ENCODE measurements at places on chromosomes 16 and 17.
A peak's percentile ranks its signal among the peaks of the same experiment; 100 is the strongest.

GRCh38 chr17:73340093-73340596 lies 28.3 kb upstream of the CDC42EP4 start:
- no peak for DNase-seq

- no peak for DNase-seq
These were observed 42.0 kb downstream of the ADCY7 start for GRCh38 chr16:50308237-50308965.

DNA sequence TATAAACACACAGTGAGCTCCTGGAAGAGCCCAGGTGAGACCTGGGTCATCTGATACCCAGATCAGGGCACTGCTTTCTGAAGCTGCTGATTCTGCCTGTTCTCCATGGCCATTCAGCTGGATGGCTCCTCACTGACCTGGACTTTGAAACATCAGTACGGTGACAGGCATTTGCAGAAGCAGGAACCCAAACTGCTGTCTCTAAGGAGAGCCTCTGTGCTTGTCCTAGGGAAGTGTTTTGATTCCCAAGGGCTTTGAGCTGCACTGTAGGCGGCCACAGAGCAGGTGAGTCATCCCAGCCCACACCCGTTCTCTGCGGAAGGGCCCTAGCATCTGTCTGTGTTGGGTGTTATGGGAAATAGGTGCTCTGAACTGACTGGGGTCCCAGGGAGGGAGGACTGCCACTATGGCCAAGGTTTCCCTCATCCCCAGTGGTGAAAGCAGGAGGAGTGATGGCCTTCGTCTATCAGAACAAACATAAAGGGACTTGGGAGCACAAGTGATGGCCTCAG lies 60.7 kb upstream of the ADCY9 start:
- no peak for DNase-seq

GRCh38 chr16:82183004-82183397 lies 13.0 kb upstream of the MPHOSPH6 start:
- DNase-seq, result no peak

- DNase-seq, result peak; percentile 93
These were observed 27.6 kb downstream of the STAT5B start for GRCh38 chr17:42248351-42249179.

DNA sequence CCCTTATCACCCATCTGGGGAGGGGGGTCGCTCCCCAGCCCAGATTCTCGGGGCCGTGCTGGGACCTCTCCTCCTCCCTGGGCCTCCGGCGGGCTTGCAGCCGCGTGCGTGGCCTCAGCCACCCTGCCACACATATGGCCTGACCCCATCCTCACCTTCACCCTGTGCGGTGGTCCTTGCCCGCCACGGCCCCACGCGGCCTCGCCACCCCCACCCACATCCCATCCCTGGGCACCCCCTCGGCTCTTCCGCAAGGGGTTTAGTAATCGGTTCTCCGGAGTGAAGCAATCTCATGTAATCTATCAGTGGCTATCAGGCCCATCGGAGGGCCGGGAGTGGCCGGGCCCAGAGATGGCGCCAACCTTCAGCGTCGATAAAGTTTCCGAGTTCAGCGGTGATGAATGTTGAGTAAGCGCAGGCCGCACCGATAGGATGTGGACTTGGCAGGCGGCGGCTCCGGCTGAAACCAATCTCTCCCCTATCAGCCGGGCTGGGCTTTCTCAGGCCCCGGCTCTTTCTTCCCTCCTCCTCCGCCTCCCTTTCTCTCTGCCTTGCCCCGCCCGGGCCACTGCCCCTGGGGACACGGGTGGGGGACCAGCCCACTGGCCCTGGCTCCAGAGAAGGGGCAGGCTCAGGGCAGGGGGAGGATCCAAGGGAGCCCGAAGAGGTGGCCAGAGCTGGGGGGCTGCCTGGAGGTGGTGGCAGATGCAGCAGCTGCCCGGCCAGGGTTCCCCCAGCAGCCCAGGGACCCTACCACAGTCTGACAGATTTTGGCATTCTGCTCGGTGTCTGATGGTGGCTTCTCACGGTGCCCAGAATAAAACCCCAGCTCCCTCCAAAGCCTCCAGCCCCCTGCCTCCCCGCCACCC lies 20.8 kb downstream of the ZFPM1 start:
- no peak for DNase-seq

All from NCI-H774 (cell line).